ENCODE measurements at places on chromosomes 5 and 9.

DNA sequence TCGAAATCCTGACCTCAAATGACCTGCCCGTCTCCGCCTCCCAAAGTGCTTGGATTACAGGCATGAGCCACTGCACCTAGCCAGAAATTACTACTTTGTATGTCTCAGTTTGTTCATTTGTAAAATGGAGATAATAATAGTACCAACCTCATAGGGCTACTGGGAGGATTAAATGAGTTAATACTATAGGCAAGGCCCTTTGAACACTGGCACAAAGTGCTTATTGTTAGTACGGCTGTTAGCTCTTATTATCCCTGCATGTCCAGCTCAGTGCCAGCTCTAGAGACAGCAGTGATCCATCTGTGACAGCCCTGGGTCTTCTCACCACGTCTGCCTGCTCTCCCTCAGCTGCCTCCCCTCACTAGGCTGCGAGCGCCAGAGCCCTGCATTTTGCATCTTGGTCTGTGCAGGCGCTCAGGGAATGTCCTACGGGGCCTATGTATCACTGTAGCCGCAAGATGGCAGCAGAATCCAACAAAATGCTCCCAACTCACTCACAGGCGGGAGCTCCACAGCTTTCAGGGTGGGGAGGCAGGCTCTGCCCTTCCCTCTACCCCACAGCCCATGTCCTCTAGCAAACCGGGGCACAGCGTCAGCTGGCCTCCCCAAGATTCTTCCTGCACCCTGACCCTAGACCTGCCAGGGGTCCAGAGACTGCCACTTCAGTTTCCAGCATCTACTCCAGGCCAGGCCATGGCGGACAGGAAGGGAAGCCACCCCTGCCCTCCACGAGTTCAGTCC is 17.7 kb upstream of the AKNA start:
- DNase-seq, result peak; percentile 61

DNA sequence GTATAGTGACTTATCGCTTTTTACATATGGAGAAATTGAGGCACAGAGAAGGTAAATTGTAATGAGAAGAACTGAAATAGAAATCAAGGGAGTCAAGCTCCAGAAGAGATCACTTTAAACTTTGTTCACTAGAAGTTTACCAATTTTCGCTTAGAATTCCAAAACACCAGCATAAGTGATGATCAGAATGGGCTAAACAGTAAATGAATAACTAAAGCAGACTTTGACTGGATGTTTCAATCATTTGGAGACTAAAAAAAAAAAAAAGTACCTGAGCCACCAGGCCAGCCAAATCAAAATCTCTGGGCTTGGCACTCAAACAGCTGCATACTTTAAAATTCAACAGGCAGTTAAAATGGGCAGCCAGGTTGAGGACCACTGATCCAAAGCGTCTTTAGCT is 38.2 kb upstream of the FYB1 start:
- DNase-seq, result no peak

DNA sequence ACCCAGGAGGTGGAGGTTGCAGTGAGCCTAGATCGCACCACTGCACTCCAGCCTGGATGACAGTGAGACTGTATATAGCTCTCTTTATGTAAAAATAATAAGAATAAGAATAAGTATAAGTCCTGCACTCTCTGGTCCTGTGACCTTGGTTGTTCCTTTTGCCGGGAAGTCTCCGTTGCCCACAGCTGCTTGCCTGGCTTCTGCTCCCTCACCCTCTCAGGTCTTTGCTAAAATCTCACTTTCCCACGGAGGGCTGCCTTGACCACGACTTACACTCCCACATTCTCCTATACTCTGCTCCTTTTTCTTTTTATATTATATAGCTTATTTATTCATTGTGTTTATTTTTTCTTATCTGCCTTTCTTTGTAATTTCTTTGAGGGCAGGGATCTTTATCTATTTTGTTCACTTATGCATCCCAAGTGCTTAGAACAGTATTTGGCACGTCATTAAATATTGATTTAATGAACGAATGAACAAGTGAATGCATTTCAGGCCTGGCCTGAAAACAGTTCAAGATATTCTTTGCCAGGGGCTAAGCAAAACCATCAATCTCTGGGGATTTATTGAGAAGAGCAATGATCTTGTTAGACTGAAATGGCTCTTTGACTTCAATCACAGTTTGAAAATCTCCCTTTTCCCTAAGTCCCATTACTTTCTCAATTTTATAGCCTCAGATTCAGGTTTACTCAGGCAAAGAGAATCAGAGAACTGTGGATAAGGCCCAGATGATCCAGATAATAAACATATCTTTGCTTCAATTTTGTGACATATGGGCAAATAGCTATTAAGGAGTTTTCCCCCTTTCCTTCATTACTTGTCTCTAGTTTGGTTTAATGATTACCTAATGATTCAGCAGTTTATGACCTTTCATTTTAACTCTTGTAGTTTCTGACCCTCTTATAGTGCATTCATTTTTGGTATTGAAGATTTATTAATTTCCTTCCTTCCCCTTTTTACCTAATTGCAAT is 60.8 kb upstream of the TMC1 start:
- DNase-seq, result no peak

DNA sequence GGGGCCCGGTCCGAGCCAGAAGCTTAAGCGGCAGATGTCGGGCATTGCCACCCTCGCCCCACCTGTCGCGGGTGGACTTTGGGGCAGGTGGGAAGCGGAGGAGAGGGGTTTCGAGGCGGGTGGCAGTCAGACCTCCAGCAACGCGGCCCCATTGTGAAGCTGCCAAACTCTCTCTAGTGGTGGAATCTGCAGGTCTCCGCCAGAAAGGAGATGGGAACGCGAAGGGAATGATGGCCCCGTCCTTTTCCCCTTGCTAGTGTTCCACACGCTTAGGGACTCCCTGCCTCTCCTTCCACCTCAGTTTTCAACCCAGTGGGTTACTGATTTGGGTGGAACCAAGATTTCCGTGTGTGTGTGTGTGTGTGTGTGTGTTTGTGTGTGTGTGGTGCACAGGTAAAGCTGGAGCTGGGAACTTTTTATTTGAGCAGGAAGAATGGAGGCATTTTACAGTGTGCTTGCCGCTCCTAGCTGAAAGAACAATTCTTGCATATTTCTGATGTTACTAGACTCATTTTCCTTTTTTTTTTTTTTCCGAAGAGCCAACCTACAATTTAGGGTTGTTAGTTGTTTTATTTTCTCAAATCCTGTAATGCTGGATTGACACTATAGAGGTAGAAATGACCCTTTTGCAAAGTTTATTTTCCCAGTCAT is 1.3 kb downstream of the MACIR start:
- DNase-seq, result no peak

GRCh38 chr9:128504485-128505413 is at the start of gene GLE1:
TSS of gene GLE1 (plus strand) at chr9:128504719. CDS start at chr9:128504806, 87 bp downstream.
- peak; percentile 86 for DNase-seq

GRCh38 chr9:115404311-115404710 is 286.4 kb upstream of the TNC start:
- DNase-seq, result no peak

GRCh38 chr9:96203867-96204501 is 98.0 kb downstream of the HSD17B3 start:
- no peak for DNase-seq
